ENCODE measurements at places on chromosomes 4 and X. TPM values are rescaled to one million over a fixed set of nuclear protein-coding genes. Genes with fewer than 3 reads are reported as not detected.

CA5B gene
- 14.1 TPM for total RNA-seq

PFKFB1 gene
- 18.5 TPM for total RNA-seq

SORBS2 gene
- 17.5 TPM for total RNA-seq

LAS1L gene
- total RNA-seq = 23.2 TPM

STOX2 gene
- total RNA-seq = 6.2 TPM

TMPRSS11D gene
- total RNA-seq = not detected

ENAM gene
- total RNA-seq = not detected

TCP11X1 gene
- total RNA-seq = not detected

EIF2S3 gene
- total RNA-seq = 143 TPM

PDE5A gene
- total RNA-seq = 8.3 TPM

ADAMTS3 gene
- total RNA-seq = 2.1 TPM

MOSPD2 gene
- total RNA-seq = 14.7 TPM

DCUN1D4 gene
- 59.1 TPM for total RNA-seq

NXF2 gene
- total RNA-seq = not detected

TEC gene
- total RNA-seq = 5.4 TPM

ODAPH gene
- total RNA-seq = not detected

TEX13B gene
- not detected for total RNA-seq

PPEF2 gene
- total RNA-seq = not detected

ZCCHC18 gene
- total RNA-seq = not detected

GAGE2A gene
- not detected for total RNA-seq

RBMXL3 gene
- not detected for total RNA-seq

HSD17B10 gene
- 77.7 TPM for total RNA-seq

IL13RA2 gene
- total RNA-seq = not detected

SLC34A2 gene
- total RNA-seq = not detected

PDZD4 gene
- 2.5 TPM for total RNA-seq

GSPT2 gene
- 7.3 TPM for total RNA-seq

HTN3 gene
- not detected for total RNA-seq

TCEAL7 gene
- total RNA-seq = 2.4 TPM

MAGEA4 gene
- not detected for total RNA-seq

TMSB15B gene
- total RNA-seq = 1.7 TPM

TBC1D9 gene
- total RNA-seq = 55.5 TPM

GPR50 gene
- total RNA-seq = not detected

MAGEA12 gene
- total RNA-seq = not detected

SPOCK3 gene
- not detected for total RNA-seq

HSD17B13 gene
- total RNA-seq = 1.4 TPM

RNF175 gene
- total RNA-seq = 0.45 TPM

PRKG2 gene
- 0.19 TPM for total RNA-seq

PAGE4 gene
- not detected for total RNA-seq

TMEM271 gene
- not detected for total RNA-seq

GRIA2 gene
- total RNA-seq = not detected

ENPP6 gene
- total RNA-seq = not detected

PLAC1 gene
- total RNA-seq = not detected

KCNIP4 gene
- not detected for total RNA-seq

GC gene
- total RNA-seq = not detected

PRR32 gene
- not detected for total RNA-seq

ARX gene
- not detected for total RNA-seq

TRIML2 gene
- total RNA-seq = not detected

RTL3 gene
- total RNA-seq = not detected

VSIG4 gene
- 448 TPM for total RNA-seq

FGFBP1 gene
- total RNA-seq = 0.26 TPM

CMC4 gene
- total RNA-seq = 6.8 TPM

SLC6A8 gene
- total RNA-seq = 45.9 TPM

MAML3 gene
- 7.3 TPM for total RNA-seq

EFHC2 gene
- 0.29 TPM for total RNA-seq

NPY5R gene
- total RNA-seq = 3.5 TPM

MAGEA8 gene
- total RNA-seq = not detected

PCSK1N gene
- not detected for total RNA-seq

PABPC5 gene
- 1.1 TPM for total RNA-seq

SPARCL1 gene
- 302 TPM for total RNA-seq
